Stimulated activated CD8-positive, alpha-beta memory T cell treated with anti-CD3 and anti-CD28 coated beads, Interleukin-2, amount 100 ng/mL, for 1 hour (primary cell): ENCODE measurements at places on chromosomes 6 and 20.

DNA sequence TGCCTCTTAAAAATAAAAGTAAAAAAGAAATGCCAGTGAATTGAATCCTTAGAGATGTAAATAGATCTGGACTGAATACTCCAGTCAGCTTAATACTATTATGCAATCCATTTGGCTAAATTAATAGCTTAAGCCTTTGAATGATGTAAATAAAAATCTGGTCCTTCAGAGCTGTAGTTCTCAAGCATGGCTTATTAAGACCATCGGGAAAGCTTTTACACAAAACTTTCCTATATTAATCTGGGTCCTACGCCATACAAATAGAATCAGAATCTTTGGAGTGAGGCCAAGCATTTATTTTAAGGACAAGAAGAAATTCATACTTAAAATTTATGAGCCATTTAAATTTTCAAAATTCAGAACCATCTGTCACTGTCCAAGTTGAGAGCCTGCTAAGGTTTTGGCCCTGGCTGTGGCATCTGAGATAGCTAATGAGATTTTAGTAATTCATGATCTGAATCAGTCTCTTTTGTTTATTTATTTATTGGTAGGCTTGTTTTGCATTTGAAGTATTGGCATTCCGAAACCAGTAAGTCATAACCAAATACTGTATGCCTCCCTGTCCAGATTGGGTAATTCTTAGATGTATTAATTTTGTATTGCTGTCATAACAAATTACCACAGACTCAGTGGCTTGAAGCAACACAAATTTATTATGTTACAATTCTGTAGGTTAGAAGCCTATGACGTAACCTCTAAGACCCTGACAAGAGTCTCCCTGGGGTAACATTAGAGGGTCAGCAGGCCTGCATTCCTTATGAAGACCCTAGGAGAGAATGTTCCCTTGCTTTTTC, 228.1 kb upstream of the RAB32 start:
- no peak for DNase-seq

GRCh38 chr6:135008941-135009290, 45.7 kb downstream of the HBS1L start:
- DNase-seq = no peak

DNA sequence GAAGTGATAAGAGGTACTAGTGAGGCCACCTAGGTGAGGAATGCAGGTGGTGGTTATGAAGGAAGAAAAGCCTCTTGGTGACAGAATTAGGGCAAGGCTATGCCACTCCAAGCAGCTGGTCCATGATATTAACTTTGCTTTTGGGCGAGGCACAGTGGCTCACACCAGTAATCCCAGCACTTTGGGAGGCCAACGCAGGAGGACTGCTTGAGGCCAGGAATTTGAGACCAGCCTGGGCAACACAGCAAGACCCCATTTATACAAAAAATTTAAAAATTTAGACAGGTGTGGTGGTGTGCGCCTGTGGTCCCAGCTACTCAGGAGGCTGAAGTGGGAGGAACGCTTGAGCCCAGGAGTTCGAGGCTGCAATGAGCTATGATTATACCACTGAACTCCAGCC, 56.1 kb downstream of the SERAC1 start:
- no peak for DNase-seq

DNA sequence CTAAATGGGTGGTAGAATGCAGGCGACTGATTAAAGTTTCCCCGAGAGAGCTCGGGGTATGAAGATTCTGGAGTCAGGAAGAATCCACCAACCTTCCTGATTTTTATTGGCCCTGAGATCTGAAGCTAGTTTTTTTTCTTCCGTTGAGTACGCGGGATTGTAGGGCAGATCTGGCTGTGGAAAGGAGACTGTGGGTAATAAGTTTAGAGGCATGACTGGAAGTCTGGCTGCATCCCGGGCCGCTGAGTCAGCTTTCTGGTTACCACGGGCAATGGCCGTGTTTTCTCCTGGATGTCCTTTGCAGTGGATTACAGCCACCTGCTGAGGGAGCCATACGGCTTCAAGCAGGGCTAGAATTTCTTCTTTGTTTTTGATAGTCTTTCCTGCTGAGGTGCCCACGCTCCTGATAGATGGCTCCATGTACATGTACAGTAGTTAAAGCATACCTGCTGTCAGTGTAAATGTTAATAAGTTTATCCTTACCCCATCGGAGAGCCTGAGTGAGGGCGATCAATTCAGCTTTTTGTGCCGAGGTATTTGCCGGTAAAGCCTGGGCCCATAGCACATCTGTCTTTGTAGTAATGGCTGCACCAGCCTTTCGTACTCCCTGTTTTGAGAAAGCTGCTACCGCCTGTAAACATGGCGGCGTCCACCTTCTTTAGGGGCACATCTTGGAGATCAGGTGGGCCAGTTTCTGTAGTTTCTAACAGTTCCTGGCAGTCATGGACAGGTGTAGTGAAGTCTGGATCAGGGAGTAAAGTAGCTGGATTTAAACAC, 154.0 kb downstream of the TRIM27 start:
- DNase-seq = no peak
